ENCODE measurements at places on chromosomes 3 and 15. TPM values are rescaled to one million over a fixed set of nuclear protein-coding genes. Genes with fewer than 3 reads are reported as not detected.

GRCh38 chr3:188166441-188166840, 12.5 kb downstream of the LPP start:
- DNase-seq, result no peak
- H3K36me3 ChIP-seq, result no peaks in the 10 kb centered on the region
- H3K27me3 ChIP-seq, result no peaks in the 10 kb centered on the region
- H3K4me1 ChIP-seq, result peaks cover 1% of the 10 kb centered on the region
- H3K27ac ChIP-seq, result no peak overlapping the region
- no peak overlapping the region for H3K4me3 ChIP-seq

DNA sequence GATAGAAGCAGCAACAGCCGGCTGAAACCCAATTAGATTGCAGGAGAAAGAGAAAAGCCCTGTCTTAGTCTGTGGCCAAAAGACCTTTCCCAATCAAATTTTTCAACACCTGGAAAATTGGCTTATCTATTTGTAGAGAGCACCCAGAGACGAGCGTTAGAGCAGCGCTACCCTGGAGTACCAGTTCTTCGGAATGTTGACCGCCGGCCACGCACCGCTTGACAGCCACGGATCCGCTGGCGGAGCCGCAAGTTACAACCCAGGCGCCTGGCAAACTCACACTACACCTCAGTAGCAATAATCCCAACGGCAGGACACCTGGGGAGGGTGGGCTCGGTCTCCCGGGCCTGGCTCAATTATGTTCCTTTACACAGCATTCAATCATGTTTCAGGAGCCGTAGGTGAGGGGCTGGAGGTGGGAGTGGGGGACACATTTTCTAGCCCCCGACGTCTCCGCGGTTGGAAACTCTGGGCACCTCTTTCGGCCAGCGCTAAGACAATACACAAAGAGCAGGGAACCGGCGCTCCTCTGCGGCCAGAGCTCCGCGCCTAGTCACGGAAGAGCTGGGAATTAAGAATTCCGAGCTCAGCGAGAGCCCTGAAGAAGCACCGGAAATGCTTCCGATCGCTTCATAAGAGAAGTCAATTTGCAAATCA, 1.2 kb downstream of the MB21D2 start:
- peak overlapping the region; percentile 67 for H3K27ac ChIP-seq
- H3K4me3 ChIP-seq, result peak overlapping the region; percentile 84
- peak; percentile 48 for DNase-seq
- peaks cover 2% of the 10 kb centered on the region for H3K4me1 ChIP-seq
- H3K27me3 ChIP-seq, result no peaks in the 10 kb centered on the region

DNA sequence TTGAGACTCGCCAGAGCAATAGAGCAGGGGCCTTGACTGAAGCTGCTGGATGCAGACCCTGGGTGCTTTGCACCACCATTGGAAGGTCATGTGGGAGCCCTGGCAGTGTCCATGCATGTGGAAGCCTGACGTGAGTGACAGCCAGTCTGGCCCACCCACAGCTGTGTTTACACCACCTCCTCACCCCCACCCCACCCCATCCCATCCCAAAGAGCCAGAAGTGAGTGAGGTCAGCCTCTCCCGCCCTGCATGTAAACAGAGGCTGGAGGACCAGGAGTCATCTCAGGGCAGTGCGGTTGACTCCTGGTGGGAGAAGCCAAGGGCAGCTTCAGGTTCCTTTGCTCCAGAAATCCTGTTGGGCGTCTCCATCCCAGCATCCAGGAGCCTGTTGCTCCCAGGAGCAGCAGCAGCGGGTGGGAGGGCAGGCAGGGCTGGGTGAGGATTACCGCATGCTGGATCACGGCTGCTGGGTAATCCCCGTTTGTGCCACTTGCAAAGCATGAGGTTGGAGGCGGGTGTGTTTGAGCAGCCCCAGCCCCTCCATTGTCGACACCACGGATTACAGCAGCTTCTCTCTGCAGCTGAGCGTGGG, 44.6 kb downstream of the CORO2B start:
- peaks cover 23% of the 10 kb centered on the region for H3K4me1 ChIP-seq
- H3K27me3 ChIP-seq, result no peaks in the 10 kb centered on the region
- no peak for DNase-seq
- H3K27ac ChIP-seq, result no peak overlapping the region
- no peaks in the 10 kb centered on the region for H3K36me3 ChIP-seq

DNA sequence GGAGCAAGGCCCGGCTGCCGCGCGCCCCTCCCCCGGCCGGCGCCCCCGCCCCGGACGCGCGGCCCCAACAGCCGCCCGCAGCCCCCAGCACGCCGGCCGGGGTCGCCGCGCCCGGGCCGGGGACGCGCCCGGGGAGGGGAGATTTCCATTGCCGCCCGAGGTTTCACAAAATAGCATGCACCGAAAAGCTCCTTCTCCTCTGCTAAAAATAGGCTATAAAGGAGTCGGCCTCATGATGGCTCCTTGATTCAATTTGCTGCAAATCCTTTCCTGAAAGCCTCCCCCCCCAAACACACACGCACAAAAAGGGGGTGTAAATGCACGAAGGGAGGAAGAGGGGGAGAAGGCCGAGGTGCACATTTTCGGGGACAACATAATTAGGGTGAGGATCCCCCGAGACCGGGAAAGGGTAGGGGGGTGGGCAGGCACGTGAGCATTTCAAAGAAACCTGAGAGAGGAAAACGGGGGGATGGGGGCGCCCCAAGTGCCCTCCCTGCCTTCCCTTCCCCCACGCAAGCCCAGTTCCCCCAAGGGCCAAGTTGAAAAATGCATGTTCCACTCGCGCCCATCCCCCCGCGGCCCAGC, 734 bp downstream of the TBL1XR1 start:
- H3K27me3 ChIP-seq, result no peaks in the 10 kb centered on the region
- peak; percentile 72 for DNase-seq
- no peaks in the 10 kb centered on the region for H3K36me3 ChIP-seq
- no peaks in the 10 kb centered on the region for H3K4me1 ChIP-seq
- H3K4me3 ChIP-seq, result peak overlapping the region; percentile 78

GRCh38 chr3:153722157-153722556, 399.0 kb upstream of the ARHGEF26 start:
- DNase-seq, result no peak
- peaks cover 2% of the 10 kb centered on the region for H3K4me1 ChIP-seq
- no peak overlapping the region for H3K4me3 ChIP-seq
- H3K27ac ChIP-seq, result no peak overlapping the region

GRCh38 chr3:194574639-194575483, 58.4 kb downstream of the TMEM44 start:
- H3K4me1 ChIP-seq, result no peaks in the 10 kb centered on the region
- no peak overlapping the region for H3K27ac ChIP-seq
- H3K36me3 ChIP-seq, result no peaks in the 10 kb centered on the region
- no peaks in the 10 kb centered on the region for H3K27me3 ChIP-seq
- no peak overlapping the region for H3K4me3 ChIP-seq
- DNase-seq, result no peak

GRCh38 chr3:130699765-130700164, 46.9 kb downstream of the PIK3R4 start:
- no peak overlapping the region for H3K27ac ChIP-seq
- H3K4me1 ChIP-seq, result no peaks in the 10 kb centered on the region
- no peak for DNase-seq

DNA sequence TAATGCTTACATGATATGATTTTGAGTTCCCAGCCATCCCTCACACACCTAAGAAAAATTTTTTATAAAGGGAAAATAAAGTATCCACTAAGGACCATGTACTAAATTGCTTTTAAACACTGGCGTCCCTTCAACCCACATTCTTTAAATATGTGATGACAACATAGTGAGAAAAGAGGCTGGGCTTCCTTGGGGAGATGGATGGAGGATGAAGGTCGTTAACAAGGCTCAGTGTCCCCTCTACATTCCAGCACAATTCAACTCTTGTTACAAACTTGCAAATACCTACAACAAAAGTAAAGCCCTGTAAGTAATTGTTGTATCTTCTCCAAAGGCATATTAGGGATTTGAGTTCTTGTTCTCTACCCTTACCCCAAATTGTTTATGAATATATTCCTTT, 87.2 kb upstream of the SLC4A7 start:
- no peaks in the 10 kb centered on the region for H3K27me3 ChIP-seq
- H3K27ac ChIP-seq, result no peak overlapping the region
- H3K4me1 ChIP-seq, result peaks cover 2% of the 10 kb centered on the region
- no peak overlapping the region for H3K4me3 ChIP-seq

- peaks cover 3% of the 10 kb centered on the region for H3K4me1 ChIP-seq
- peak overlapping the region; percentile 85 for H3K4me3 ChIP-seq
- no peak overlapping the region for H3K27ac ChIP-seq
- no peaks in the 10 kb centered on the region for H3K36me3 ChIP-seq
These were observed 694 bp upstream of the EEFSEC start for GRCh38 chr3:128152419-128153155.

DNA sequence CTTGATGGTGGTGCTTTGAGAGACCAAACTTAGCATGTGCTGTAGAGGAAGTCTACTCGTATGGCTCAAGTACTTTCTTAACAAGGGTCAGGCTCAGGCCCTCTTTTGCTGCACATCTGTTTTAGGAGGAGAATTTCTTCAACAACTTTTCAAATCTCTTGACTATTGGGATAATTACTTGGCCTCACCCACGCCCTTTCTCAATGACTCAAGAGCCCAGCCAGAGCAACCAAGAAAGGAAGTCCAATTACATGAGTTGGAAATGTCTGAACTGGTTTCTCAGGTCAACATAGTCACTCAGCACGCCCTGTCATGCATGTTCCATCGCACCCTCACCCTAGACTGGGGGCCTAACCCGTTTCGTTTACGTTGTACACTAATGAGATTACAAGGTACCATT, 44.8 kb upstream of the UMPS start:
- DNase-seq, result no peak
- H3K27me3 ChIP-seq, result no peaks in the 10 kb centered on the region
- H3K36me3 ChIP-seq, result no peaks in the 10 kb centered on the region
- H3K4me1 ChIP-seq, result no peaks in the 10 kb centered on the region
- H3K4me3 ChIP-seq, result no peak overlapping the region
- H3K27ac ChIP-seq, result no peak overlapping the region

DNA sequence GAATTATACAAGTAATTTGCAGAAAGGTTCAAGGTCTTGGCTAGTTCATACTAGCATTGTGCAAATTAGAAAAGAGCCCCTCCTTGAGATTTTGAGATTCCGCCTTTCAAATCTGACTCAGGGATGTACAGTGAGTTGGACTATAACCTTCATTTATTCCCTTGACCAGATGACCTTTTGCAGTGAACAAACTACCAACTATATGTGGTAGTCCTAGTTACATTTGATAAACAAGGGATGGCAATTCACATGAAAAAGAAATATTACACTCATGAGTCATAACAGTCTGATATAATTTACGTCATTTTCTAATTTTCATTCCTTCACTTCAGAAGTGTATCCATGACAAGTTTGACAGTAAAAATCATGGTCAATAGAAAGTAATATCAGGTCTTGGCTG, 860.4 kb downstream of the ROBO1 start:
- H3K27me3 ChIP-seq, result no peaks in the 10 kb centered on the region
- no peak for DNase-seq

DNA sequence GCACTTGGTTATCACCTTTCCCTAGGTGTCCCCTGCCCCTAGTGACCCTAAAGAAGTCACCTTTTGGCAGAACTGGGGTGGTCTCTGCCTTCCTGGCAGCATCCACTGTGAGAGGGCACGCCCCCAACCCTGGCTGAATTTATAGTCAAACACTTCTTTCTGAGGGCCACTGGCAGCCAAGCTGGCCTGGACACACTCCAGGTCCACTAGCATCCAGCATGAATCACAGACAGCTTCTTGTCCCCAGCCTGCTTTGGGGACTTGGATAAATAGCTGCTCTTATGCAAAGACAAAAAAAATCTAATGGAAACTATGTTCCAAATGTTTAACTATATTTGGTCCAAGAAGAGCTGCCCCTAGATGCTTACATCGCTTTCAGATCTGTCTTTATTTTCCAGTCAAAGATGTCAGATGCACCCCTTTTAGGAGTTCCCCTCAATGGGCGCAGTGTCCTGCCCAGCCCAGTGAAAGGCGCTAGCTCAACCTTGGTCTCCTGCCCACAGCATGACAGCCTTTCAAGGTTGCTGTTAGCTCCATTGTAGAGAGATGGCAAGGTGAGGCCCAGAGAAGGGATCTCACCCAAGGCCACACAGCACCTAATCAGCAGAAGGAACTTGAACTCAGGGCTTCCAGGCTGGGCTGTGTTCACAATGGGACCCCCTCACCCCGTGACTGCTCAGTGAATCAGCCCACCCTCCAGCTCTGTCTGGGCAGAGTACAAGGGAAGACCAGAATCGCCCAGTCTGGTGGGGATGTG, 7.0 kb downstream of the RASL12 start:
- no peak for DNase-seq
- no peaks in the 10 kb centered on the region for H3K4me1 ChIP-seq
- H3K27me3 ChIP-seq, result no peaks in the 10 kb centered on the region
- H3K4me3 ChIP-seq, result no peak overlapping the region
- peak overlapping the region; percentile 6 for H3K27ac ChIP-seq
- no peaks in the 10 kb centered on the region for H3K36me3 ChIP-seq

- no peak overlapping the region for H3K4me3 ChIP-seq
- no peaks in the 10 kb centered on the region for H3K36me3 ChIP-seq
- no peaks in the 10 kb centered on the region for H3K27me3 ChIP-seq
These were observed 50.4 kb upstream of the LIMD1 start for GRCh38 chr3:45544024-45544716.

GRCh38 chr3:28726840-28727239, 378.2 kb upstream of the AZI2 start:
- no peaks in the 10 kb centered on the region for H3K27me3 ChIP-seq
- no peak overlapping the region for H3K4me3 ChIP-seq
- no peaks in the 10 kb centered on the region for H3K4me1 ChIP-seq
- DNase-seq, result no peak
- no peak overlapping the region for H3K27ac ChIP-seq

DNA sequence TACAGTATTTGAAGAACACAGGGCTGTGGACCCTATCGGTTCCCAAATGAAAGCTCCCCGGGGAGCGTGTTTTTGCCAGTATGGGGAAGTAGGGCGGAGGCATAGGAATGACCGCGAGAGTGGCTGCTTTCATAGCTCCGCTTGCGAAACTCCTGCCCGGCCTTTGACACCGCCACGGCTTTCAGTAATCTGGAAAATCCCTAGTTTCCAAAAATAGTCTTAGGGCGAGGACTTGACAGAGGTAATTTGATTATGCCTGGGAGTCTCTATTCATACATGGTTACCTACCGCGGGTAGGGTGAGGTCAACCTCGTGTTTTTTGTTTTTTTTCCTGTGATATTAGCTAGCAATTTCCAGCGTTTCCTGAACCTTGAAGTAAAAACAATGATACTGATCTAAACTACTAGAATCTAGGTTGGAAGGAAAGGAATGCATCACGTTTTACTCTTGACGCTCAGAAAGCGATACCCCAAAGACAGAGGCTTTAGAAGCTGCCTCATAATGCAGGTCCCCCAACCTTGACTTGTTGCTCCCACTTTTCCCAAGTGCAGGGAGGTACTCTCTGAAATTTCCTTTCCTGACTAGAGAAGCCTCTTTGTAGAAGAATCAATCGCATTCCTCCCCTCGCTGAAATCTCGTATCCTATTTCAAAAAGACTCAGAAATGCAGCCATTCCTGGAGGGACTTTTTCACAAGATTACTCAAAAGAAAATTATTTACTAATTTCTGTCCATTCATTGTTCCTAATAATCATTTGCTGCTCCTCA, 894 bp upstream of the CCNL1 start:
- H3K4me1 ChIP-seq, result peaks cover 3% of the 10 kb centered on the region
- no peaks in the 10 kb centered on the region for H3K36me3 ChIP-seq
- peak overlapping the region; percentile 99 for H3K4me3 ChIP-seq
- H3K27ac ChIP-seq, result peak overlapping the region; percentile 99

The SMAD6 gene
- total RNA-seq, result 17.3 TPM

The STAG1 gene
- 57.5 TPM for total RNA-seq

The CHRNA7 gene
- 1.8 TPM for total RNA-seq

The SLC49A4 gene
- 7.1 TPM for total RNA-seq

The TM4SF18 gene
- total RNA-seq, result 4.3 TPM

The NOX5 gene
- 0.45 TPM for total RNA-seq
